ENCODE measurements at places on chromosomes 4 and X.

GRCh38 chrX:49959602-49960001 lies 37.2 kb downstream of the CLCN5 start:
- DNase-seq = no peak

- DNase-seq = no peak
These were observed 265.5 kb downstream of the ARHGAP24 start for GRCh38 chr4:85740431-85740861.

- DNase-seq = no peak
These were observed 26.1 kb upstream of the ACSL1 start for GRCh38 chr4:184851886-184852285.

- no peak for DNase-seq
These were observed 13.2 kb upstream of the CCSER1 start for GRCh38 chr4:90113881-90114457.

DNA sequence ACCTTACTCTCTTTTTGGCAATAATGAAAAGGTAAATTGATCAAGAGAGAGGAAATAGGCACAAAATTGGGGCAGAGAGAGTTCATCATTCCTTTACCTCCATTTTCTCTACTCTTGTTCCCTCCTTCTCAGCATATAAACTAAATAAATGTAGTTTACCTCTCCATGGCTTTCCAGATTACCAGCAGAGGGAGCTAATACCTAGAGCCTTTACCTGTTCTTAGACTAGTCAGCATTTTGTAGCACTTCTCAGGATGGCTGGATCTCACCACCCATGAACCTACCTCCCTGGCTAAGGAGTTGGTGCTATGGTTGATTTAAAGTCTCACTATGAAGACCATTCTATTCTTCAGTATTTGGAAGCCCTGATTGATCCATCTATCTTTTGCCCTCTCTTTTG lies 15.7 kb downstream of the OFD1 start:
- DNase-seq = no peak

- DNase-seq = no peak
These were observed 52.7 kb downstream of the CPLX1 start for GRCh38 chr4:773214-773613.

DNA sequence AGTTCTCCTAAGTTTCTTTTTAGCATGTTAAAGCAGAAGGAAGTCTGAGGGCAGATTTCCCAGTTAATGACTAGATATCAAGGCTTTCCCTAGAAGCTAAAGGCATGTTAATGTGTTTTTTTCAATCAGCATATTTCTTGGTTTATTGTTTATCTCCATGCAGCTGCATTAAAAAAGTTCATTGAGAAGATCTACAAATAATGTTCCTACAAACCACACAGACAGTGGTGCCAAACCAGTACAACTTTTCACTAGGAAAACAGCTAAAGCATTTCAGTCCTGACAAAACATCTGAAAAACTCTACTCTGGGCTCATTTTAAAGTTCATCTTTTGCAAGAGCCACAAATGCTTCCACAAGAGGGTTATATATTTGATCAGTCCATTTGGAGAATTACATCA lies 320.0 kb downstream of the ADGRL3 start:
- no peak for DNase-seq

DNA sequence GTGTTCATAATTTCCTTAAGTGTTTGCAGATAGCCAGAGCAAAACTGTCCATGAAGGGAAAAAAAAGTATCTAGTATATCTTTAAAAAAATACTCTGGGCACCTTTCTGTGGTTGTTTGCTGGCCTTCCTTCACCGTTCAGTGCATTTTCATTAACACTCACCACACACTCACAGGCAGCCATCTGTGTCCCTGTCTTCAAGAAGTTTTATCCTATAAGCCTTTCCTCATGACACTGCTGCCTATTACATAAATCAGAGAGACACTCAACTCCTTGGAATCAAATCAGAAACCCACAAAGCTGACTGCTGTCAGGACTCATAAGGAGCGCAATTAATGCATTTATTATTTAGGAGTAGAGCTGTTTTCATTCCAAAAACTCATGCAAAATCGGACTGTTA lies 1720.2 kb downstream of the PCDH7 start:
- DNase-seq = no peak

DNA sequence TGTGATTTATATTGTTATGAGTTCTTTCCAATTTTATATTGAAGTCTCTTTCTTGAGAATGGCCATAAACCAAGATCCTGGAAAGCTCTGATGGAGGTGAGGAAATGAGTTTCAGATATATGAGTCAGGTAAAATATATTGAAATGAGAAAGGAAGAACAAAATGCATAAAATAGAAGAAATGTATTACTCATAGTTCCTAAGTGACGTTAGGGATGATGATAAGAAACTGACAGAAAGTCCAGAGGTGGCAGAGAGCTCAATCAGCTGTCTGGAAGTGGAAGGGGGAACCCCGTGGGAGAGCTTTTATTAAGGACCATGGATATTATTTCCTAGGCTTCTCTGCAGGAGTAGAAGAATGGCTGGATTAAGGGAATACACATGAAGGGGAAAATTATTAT lies 24.6 kb downstream of the UGT2B7 start:
- no peak for DNase-seq

- DNase-seq = no peak
These were observed 170.0 kb downstream of the ARHGAP10 start for GRCh38 chr4:147901916-147902315.

GRCh38 chr4:156388826-156389225 lies 435.2 kb upstream of the CTSO start:
- no peak for DNase-seq

- DNase-seq = no peak
These were observed 205.7 kb downstream of the CAMK2D start for GRCh38 chr4:113555868-113556267.

All from stimulated activated CD4-positive, alpha-beta T cell treated with anti-CD3 and anti-CD28 coated beads, Interleukin-4, amount 100 ng/mL, for 1 hour (primary cell).